IPS DF 19.7 (cell line): ENCODE measurements at places on chromosomes 1 and 21.

- no peak for DNase-seq
Observed at GRCh38 chr1:30172757-30173156, 550.6 kb downstream of the MATN1 start.

GRCh38 chr1:24596401-24596880 is 40.6 kb downstream of the NCMAP start:
- DNase-seq: no peak

- no peak for DNase-seq
Observed at GRCh38 chr1:244836135-244836521, 670 bp downstream of the COX20 start.

GRCh38 chr1:234517110-234517802 is 38.3 kb upstream of the TARBP1 start:
- DNase-seq: no peak
